ENCODE measurements at places on chromosomes 4 and X.

- DNase-seq, result no peak
Observed at GRCh38 chr4:143358923-143359643, 22.4 kb downstream of the GAB1 start.

DNA sequence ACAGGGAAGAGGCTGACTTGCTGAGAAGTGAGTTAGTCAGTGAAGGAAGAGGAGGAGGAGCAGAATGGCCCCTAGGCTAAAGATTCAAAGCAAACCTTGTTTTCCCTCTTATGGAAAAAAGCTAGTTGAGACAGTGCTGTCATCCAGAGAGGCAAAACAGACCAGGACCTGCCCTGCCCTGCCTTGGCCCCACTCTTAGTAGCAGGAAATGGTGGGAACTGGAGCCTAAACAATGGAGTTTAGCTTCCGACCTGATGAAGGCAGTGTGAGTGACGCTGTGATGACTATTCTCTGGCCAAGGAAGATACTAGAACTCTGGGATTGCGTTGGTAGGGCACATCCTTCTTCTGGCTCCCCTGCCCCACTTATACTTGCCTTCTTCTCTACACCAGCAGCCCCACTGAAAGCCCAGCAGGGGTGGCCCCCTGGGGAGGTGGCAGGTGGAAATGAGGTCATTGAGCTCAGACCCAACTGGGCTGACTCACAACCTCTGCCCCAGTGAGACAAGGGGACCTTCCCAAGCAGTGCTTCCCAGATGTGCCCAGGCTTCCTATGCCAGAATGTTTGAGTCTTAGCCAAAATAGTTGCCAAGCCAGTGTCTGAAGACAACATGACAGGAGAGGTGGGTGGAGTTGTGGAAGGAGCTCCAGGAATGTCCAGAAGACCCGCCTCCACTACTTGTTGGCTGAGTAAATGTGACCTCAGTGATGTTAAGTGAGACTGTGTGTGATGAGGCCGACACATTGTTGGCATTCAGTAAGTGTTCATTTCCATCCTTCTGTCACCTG lies 38.8 kb downstream of the MSN start:
- DNase-seq, result no peak

- no peak for DNase-seq
Observed at GRCh38 chr4:40170588-40170987, 26.2 kb upstream of the RHOH start.

- peak; percentile 84 for DNase-seq
Observed at GRCh38 chrX:131792789-131793462, 230.2 kb upstream of the STK26 start.

GRCh38 chrX:40265936-40266335 lies 168.2 kb upstream of the BCOR start:
- no peak for DNase-seq

DNA sequence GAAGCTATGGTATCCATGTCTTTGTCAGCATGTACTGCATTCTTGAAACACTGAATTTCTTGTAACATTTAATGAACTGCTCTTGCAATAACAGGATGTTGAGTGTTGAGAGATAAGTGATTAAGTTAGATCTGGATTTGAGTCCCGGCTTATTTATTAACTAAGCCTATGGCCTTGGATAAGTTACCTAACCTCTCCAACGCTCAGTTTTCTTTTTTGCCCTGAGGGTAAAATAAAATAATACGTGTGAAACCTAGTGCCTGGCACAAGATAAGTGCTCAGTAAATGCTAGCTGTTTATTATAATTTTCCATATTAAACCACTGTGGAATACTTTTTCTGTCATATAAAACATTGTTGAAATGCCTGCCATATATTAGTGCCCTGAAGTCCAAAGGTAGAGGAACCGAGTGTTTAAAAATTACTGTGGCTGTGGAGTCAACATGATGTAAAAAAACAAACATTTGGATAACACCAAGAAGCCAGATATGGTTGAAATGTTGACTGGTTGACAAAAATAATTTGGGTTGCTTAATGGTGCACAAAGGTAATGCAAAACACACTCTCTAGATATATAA lies 58.6 kb upstream of the ALB start:
- DNase-seq, result no peak

DNA sequence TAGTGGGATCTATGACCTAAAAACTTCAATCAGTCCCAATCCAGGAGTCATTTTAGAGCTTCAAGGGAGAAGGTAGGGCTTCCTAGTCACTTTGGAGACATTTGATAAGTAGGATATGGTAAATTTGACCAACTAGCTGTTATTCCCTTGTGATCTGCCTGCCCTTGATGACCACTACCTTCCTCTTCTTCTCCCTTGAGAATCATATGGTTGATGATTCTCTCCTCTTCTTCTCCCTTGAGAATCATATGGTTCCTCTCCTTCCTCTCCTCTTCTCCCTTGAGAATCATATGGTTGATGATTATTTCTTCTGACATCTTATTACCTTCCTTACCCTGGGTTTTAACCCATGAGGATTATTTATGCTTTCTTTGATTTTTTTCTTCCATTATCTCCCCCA lies 482.6 kb upstream of the TENM3 start:
- no peak for DNase-seq

DNA sequence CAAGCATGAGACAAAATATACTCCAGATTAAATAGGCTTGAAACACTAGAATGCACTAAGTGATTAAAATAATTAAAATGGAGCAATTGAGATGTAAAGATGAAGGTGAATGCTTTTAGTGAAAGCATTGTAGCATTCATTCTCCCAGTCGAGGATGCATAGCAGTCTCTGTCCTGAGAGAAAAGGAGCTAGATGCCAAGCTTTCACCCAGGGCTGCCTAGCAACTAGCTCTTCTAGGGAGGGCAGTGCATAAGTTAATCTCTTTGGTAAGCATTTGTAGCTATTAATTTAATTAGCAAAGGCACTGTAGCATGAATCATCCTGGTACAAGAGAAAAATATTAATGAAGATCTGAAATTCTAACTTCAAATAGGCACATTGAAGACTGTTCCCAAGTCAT lies 1014.8 kb downstream of the C4orf33 start:
- no peak for DNase-seq
